ENCODE measurements at places on chromosomes 12 and 14. TPM values are rescaled to one million over a fixed set of nuclear protein-coding genes. Genes with fewer than 3 reads are reported as not detected.
A peak's percentile ranks its signal among the peaks of the same experiment; 100 is the strongest.

DNA sequence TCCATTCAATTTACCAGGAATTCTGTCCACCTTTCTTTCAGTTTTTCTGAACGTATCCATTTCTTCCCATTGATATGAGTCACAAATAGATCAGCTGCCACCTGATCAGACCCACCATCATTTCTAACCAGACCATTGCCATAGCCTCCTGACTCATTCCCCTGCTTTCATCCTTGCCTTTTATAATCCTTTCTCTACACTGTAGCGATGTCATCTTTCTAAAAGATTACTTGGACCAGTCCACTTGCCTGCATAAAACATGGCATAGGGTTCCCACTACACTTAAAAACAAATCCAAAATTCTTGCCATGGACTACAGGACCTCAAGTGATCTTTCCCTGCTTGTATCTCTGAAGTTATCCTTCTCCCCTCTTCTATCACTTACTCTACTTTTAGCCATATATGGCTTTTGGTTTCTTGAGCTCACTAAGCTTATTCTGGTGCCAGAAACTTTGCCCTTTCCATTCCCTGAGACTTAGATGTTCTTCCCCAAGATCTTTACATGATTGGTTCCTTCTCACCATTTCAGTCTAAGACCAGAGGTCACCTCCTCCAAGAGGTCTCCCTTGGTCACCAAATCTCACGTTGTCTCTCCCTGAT is 149.5 kb upstream of the KRR1 start:
- DNase-seq = no peak

- DNase-seq = no peak
These were observed 123.8 kb downstream of the NPAS3 start for GRCh38 chr14:33062476-33062875.

GRCh38 chr14:23464700-23465099 is 4.8 kb upstream of the NGDN start:
- no peak for DNase-seq

DNA sequence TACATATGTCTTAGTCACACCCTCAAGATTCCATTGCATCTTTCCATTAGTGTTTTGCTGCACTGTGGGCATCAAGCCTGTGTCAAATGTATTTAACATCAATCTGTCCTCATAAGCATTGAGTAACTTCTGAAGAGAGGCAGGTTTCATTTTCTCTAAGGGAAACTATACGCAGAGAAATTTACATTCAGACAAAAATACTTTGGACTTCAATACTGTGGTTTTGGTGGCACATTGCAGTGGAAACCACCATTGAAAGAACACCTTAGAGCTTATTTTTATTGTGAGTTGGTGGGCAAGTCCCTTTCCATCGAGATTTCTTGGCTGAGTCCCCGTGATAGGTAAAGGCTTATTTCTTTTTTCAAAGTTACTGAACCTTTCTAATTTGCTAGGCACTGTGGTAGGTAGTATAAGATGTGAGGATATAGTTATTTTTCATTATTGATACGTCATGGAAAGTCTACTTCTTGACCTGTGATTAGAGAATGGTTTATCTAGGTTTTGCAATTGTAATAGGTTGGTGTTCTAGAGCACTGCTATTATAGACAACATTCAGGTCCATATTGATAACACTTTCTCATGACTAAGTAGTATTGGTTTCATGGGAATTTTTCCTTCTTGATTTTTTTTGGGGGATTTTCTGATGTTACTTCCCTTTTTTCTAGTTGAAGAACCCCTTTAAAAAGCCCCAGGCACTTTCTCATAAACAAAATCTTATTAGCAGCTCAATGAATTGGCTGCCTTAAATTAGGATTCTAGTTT is 81.9 kb downstream of the CFAP54 start:
- DNase-seq = no peak

DNA sequence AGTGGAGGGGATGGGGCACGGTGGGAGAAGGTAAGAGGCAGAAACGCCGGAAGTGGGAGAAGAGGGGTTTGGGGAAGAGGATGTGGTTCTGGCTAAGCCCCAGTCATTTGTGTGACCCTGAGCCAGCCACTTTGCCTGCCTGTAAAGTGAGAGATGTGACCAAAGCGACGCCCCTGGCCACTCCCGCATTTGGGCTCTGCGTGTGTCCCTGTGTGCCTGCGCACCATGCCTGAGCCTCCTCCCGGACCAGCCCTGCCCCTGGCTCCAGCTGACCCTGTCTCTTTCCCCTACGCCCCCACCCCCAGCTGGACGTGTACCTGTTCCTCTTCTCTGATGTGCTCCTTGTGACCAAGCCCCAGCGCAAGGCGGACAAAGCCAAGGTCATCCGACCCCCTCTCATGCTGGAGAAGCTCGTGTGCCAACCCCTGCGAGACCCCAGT is 8.0 kb downstream of the PLEKHG6 start:
- no peak for DNase-seq

DNA sequence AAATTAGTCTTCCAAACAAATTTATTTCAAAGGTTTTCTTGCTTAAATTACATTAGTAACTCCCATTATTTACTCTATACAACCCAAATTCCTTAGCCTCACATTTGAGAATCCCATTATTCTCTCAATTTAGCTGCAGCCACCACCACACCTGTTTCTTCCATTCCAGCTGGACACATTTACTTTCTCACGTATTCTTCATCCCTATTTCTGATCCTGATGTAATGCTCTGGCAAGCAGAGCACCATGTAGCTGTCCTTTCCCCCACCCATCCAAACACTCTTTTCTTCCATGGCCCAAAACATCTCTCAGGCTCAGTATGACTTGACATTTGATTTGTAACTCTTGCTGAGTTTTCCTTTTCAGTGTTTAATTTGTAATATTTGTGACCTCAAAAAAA is 240.2 kb upstream of the CLEC14A start:
- no peak for DNase-seq

DNA sequence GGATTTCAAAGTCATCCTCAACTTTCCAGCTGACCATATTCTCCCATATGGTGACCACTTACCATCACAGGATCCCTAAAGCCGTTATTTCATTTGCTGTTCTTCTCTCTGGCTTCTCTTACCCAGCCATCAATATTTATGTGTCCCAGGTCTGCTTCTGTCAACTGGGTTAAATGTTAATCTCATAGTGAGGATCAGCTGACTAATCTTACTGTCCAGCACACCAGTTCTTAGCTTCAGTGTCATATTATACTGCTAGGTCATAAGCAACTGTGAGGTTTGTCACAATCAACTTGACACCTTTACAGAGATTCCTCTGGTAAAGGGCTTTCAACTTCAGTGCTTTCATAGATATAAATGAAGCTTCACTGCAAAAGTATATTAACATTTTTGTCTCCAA is 294.4 kb downstream of the DIO2 start:
- no peak for DNase-seq

DNA sequence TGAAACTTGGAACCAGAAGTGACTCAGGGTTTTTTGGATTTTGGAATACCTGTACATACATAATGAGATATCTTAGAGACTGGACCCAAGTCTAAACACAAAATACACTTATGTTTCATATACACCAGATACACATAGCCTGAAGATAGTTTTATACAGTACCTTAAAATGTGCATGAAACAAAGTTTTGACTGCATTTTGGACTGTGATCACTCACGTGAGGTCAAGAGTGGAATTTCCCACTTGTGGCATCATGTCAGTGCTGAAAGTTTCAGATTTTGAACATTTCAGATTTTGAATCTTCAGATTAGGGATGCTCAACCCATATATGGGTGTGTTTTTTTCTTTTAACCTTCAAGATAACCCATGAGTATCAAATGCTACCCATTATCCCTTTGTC is 6.6 kb downstream of the SBNO1 start:
- no peak for DNase-seq

DNA sequence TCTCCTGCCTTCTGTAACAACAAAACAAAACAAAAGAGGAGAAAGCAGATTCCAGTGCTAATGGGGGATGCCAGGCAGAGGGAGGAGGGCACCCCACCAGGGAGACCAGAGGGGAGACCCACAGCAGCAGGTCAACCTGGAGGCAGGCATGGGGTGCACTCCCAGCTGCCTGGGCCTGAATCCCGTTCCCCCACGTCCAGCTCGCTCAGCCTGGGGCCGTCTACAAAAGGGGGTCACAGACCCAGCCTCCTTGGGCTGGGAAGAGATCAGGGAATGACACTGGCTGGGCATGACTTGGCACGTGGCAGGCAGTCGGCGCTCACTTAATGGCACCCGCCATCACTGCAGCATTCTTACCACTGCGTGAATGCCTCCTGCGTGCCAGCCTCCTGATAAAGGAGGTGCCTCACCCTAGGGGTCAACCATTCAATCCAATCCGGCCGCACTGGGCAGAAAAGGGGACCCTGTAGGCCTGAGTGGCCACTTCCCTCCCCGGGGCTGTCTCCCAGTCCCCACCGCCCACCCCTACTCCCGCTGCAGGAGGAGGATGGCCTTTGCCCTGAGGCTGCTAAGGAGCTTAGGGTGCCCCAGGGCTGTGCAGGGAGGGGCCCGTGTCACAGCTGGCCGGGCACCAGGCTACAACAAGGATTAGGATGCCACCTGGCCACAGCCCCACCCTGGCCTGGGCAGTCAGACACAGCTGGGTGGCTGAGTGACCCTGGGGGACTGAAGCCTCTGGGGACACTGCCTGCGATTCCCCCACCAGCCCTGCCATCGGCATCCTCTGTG is 87.5 kb downstream of the NCOR2 start:
- DNase-seq = no peak

DNA sequence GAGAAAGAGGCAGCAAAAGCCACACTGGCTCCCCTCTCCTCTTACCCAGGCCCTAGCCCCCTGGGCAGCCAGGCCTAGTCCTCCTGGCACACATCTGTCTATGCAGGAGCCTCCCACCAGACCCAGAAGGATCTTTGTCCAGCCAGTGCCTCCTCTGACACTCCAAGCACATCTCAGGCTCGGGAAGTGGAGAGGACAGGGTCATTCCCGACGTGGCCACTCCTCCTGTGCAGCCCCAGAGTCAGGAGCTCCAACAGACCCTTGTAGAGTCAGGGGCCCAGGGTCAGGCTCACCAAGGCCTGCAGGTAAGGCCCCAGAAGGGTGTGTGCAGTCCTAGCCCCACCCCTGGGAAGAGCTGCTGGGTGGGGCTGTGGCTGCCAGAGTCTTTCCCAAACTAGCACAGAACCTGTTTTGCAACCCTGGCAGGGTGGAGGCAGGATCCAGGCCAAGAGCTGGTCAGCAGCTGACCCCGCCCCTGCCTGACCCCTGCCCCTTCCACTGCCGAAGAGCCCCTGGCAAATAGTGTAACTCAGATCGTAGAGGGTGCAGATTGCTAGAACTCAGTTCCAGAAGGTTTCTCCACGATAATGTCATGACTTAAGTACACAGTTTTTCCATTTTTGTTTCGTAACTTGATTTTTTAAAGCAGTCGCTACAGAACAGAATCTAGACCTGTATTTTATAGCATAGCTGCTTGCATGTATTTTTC is 26.6 kb upstream of the PNMA1 start:
- DNase-seq = peak; percentile 88

Gene FKBP4
- 94.3 TPM for polyA plus RNA-seq

Gene TEAD4
- polyA plus RNA-seq = 13.2 TPM

Gene PRR4
- polyA plus RNA-seq = 9.5 TPM

Gene ST8SIA1
- polyA plus RNA-seq = 10.1 TPM

Gene GLIPR1L1
- polyA plus RNA-seq = 1.1 TPM

Gene B4GALNT1
- polyA plus RNA-seq = 1.5 TPM

Gene UBR7
- polyA plus RNA-seq = 36.9 TPM

Gene CIROP
- polyA plus RNA-seq = 0.06 TPM
